Inflammatory macrophage treated with lipopolysaccharide for 4 hours (primary cell): ENCODE measurements at places on chromosomes 5 and 9.
A peak's percentile ranks its signal among the peaks of the same experiment; 100 is the strongest.

- no peak for DNase-seq
Measured at GRCh38 chr9:80320916-80321315, 749.2 kb downstream of the TLE4 start.

GRCh38 chr5:79794347-79794746 is 104.7 kb downstream of the CMYA5 start:
- DNase-seq = no peak

DNA sequence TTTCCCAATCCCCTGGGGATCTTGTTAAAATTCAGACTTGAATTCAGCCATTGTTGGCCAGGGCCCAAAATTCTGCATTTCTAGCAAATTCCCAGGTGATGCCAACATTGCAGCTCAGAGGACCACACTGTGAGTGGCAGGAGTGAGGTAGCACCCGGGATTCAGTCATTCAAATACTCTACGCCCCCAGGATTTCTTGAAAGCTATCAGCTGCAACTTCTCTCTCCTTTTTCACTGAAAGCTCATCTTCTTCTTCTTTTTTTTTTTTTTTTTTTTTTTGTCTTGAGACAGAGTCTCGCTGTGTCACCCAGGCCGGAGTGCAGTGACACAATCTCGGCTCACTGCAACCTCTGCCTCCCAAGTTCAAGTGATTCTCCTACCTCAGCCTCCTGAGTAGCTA is 19.3 kb upstream of the ANKH start:
- DNase-seq = peak; percentile 81

DNA sequence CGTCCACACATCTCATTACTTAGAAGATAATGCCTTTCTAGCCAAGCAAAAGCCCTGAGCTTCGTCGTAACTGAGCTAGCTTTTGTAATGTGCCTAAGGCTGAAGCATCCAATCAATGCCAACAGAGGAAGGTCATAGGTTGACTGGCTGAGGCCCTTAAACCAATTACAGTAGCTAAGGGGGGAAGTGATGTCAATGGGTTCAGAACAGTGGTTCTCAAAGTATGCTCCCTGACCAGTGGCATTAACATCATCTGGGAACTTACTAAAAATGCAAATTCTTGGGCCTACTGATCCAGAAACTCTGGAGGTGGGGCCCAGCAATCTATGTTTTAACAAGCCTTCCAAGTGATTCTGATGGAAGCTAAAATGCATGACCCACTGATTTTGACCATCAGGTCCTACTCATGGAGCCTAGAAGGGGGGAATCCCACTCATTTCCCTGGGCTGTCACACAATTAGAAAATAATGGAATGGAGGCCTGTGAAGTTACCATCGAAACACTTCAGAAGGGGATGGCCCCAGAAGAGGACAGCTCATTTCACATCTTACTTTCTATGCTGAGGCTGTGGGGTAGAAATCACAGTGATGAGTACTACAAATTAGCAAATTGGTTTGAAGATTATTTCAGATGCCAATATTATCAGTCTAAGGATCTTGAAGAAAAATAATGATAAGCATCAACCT is 4.8 kb upstream of the VLDLR start:
- DNase-seq = no peak

- DNase-seq = no peak
Measured at GRCh38 chr9:93525476-93525875, 50.9 kb upstream of the PHF2 start.

- no peak for DNase-seq
Measured at GRCh38 chr5:20617841-20618240, 629.8 kb upstream of the CDH18 start.

DNA sequence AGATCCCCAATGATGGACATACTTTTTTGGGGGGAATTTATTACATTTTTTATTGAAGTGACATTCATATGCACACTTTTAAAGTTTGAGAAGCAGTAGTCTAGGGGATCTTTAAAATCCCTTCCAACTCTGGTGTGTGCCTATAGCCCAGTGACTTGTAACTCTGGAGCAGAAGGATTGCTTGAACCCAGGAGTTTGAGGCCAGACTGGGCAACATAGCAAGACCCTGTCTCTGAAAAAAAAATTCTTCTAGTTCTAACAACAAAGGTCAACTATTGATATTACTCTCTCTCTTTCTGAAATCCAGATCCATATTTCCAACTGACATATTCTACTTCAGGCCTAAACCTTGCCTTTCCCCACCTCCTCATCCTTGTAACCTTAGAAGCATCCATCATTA is 148.2 kb upstream of the SPRY4 start:
- DNase-seq = no peak

- no peak for DNase-seq
Measured at GRCh38 chr5:72015103-72015548, 92.1 kb upstream of the MAP1B start.
